H1 (cell line): ENCODE measurements at places on chromosomes 12 and 14.

- H3K36me3 ChIP-seq: no peaks in the 10 kb centered on the region
- H3K4me1 ChIP-seq: no peaks in the 10 kb centered on the region
- no peak overlapping the region for H3K4me3 ChIP-seq
- no peaks in the 10 kb centered on the region for H3K27me3 ChIP-seq
These were observed 122.9 kb upstream of the RAP1B start for GRCh38 chr12:68487721-68488309.

DNA sequence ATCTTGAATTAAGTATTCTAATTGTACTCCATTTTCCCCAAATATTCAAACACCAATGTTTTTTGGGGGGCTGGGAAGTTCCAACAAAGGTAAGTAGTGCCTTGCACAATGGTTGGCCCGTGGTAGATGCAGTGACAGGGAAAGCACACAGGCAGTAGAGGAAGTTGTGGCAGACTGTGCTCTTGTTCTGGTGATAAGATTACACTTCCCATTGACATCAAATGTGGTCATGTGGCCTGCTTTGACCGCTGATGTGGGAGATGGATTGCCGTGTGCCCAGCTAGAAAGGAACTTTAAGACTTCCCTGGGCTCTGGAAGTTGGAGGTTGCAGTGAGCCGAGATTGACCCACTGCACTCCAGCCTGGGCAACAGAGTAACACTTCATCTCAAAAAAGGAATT lies 223.8 kb downstream of the VRK1 start:
- no peak overlapping the region for H3K4me3 ChIP-seq
- H3K36me3 ChIP-seq: no peaks in the 10 kb centered on the region
- DNase-seq: no peak
- H3K27ac ChIP-seq: no peak overlapping the region
- no peaks in the 10 kb centered on the region for H3K27me3 ChIP-seq

- no peaks in the 10 kb centered on the region for H3K27me3 ChIP-seq
- no peak overlapping the region for H3K27ac ChIP-seq
- no peaks in the 10 kb centered on the region for H3K36me3 ChIP-seq
- DNase-seq: no peak
- no peaks in the 10 kb centered on the region for H3K4me1 ChIP-seq
- no peak overlapping the region for H3K4me3 ChIP-seq
These were observed 11.7 kb upstream of the NFKBIA start for GRCh38 chr14:35416108-35416750.

DNA sequence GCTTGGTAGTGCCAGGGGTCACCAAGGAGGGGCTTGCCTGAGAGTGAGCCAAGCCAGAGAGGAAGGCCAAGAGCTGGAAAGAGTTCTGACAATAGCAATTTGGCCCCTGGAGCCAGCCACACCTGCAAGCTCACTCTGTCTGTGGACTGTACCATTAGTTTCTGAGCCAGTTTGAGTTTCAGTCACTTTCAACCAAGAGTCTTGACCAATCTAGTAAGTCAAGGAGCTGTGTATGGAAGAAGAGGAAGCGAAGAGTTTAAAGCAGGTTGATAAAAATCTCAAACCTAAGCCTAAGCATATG lies 38.5 kb downstream of the NT5DC3 start:
- peaks cover 8% of the 10 kb centered on the region for H3K36me3 ChIP-seq
- no peak overlapping the region for H3K27ac ChIP-seq
- no peak for DNase-seq
- no peaks in the 10 kb centered on the region for H3K4me1 ChIP-seq
- H3K27me3 ChIP-seq: no peaks in the 10 kb centered on the region

DNA sequence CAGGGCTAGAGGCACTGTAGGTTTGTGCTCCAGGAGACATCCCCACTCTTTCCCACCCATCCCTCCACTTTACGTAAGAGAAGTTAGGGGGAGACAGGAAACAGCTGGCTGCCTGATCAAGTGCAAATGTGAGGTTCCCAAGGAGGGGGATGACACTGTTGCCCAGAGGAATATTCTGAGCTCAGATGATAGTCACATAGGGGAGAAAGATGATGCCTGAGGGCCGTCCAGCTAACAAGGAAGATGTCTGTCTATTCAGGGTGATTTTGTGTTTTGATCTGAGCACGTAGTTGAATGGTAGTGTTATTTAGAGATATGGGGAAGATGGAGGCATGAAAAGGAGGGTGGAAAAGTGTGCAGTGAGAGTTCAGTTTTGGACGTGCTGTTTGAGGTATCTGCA lies 13.9 kb upstream of the GPRC5D start:
- H3K27ac ChIP-seq: no peak overlapping the region
- no peaks in the 10 kb centered on the region for H3K27me3 ChIP-seq
- no peak overlapping the region for H3K4me3 ChIP-seq
- no peak for DNase-seq
- no peaks in the 10 kb centered on the region for H3K4me1 ChIP-seq
- H3K36me3 ChIP-seq: no peaks in the 10 kb centered on the region

GRCh38 chr14:64221391-64222003 lies 72.7 kb downstream of the ESR2 start:
- H3K4me1 ChIP-seq: no peaks in the 10 kb centered on the region
- H3K27ac ChIP-seq: no peak overlapping the region
- H3K4me3 ChIP-seq: no peak overlapping the region
- no peaks in the 10 kb centered on the region for H3K27me3 ChIP-seq
- peaks cover 77% of the 10 kb centered on the region for H3K36me3 ChIP-seq

- no peaks in the 10 kb centered on the region for H3K27me3 ChIP-seq
- H3K27ac ChIP-seq: no peak overlapping the region
- H3K4me1 ChIP-seq: no peaks in the 10 kb centered on the region
These were observed 28.3 kb downstream of the DDHD1 start for GRCh38 chr14:53124786-53125185.

GRCh38 chr12:47841501-47841900 lies 21.8 kb upstream of the HDAC7 start:
- no peak overlapping the region for H3K27ac ChIP-seq
- no peaks in the 10 kb centered on the region; the same call in 1 of the 2 replicates for H3K27me3 ChIP-seq
- H3K4me1 ChIP-seq: peaks cover 21% of the 10 kb centered on the region
- H3K36me3 ChIP-seq: no peaks in the 10 kb centered on the region

DNA sequence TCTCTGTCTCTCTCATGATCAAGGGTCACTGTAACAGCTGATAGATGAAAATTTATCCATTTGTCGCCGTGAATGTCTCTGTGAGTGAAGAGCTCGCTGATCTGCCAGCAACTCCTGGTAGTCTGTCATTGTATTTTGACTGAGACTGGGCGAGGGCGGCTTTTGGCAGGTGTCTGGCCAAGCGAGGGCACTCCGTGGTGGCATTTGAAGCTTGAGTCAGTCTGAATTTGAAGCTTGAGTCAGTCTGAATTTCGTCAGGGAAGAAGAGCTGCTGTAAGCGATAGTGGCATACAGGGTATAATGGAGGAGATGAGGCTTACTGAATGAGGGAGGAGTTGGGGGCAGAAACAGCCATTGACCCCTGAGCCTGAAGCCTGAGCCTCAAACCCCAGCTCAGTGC lies 56.8 kb upstream of the FAM181A start:
- H3K4me1 ChIP-seq: no peaks in the 10 kb centered on the region
- H3K27ac ChIP-seq: no peak overlapping the region
- no peak overlapping the region for H3K4me3 ChIP-seq
- no peaks in the 10 kb centered on the region for H3K36me3 ChIP-seq
- DNase-seq: no peak

GRCh38 chr12:10052193-10052913 lies 21.9 kb downstream of the CLEC9A start:
- no peaks in the 10 kb centered on the region for H3K36me3 ChIP-seq
- H3K27ac ChIP-seq: no peak overlapping the region
- DNase-seq: no peak
- no peak overlapping the region for H3K4me3 ChIP-seq

- DNase-seq: no peak
- no peaks in the 10 kb centered on the region for H3K27me3 ChIP-seq
- no peak overlapping the region for H3K27ac ChIP-seq
- H3K36me3 ChIP-seq: no peaks in the 10 kb centered on the region
- H3K4me1 ChIP-seq: no peaks in the 10 kb centered on the region
- no peak overlapping the region for H3K4me3 ChIP-seq
These were observed 136.8 kb upstream of the PRKD1 start for GRCh38 chr14:30064454-30064853.

DNA sequence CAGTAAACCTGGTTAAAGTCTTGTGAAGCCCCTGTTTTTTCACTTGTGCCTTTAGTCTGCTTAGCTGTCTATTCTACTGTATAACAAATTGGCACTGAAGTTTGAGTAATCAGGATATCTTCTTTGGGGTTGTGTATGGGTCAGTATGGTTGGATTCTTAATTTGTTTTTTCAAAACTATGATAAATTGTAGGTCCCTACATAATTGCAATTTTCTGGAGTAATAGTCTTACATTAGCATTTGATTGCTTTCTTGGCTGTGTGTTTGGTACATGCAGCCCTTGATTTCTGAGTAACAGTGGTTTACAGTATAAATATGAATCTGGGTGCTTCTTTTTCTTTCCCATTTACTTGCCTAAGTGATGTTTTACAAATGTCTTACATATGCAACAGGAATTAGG lies 186.6 kb downstream of the TMTC2 start:
- H3K4me3 ChIP-seq: no peak overlapping the region
- H3K27me3 ChIP-seq: no peaks in the 10 kb centered on the region
- no peak overlapping the region for H3K27ac ChIP-seq

DNA sequence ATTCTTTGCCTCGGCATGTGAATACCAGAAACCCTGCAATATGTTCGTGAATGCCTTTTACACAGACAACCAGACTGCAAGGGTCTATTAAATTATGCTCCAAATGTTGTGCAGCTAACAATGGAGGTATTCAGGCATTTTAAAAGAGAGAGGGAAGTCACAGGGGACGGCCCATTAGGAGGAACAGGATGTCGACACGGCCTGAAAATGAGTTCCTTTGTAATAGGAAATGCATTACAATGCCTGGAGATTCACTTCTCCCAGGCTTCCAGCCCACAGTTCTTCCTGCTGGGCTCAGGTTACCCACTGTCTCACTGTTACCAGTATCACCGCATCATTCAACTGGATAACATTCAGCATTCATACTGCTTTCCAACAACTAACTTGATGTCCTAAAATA lies 2.5 kb downstream of the DUSP6 start:
- peaks cover 6% of the 10 kb centered on the region; the same call in 1 of the 2 replicates for H3K36me3 ChIP-seq
- H3K27ac ChIP-seq: no peak overlapping the region
- H3K4me3 ChIP-seq: peak overlapping the region; percentile 82
- DNase-seq: no peak
- H3K27me3 ChIP-seq: peaks cover 1% of the 10 kb centered on the region

GRCh38 chr12:28313631-28314030 lies 123.4 kb downstream of the CCDC91 start:
- H3K36me3 ChIP-seq: peaks cover 2% of the 10 kb centered on the region; the same call in 1 of the 2 replicates
- H3K4me1 ChIP-seq: no peaks in the 10 kb centered on the region
- no peaks in the 10 kb centered on the region for H3K27me3 ChIP-seq
- no peak overlapping the region for H3K4me3 ChIP-seq

- H3K4me1 ChIP-seq: no peaks in the 10 kb centered on the region
- no peak overlapping the region for H3K27ac ChIP-seq
- H3K4me3 ChIP-seq: no peak overlapping the region
These were observed 209.9 kb upstream of the GARIN2 start for GRCh38 chr14:66979101-66979974.

GRCh38 chr14:92925446-92925845 lies 2.5 kb downstream of the CHGA start:
- no peak overlapping the region for H3K4me3 ChIP-seq
- H3K27ac ChIP-seq: no peak overlapping the region
- H3K27me3 ChIP-seq: no peaks in the 10 kb centered on the region; the same call in 1 of the 2 replicates
- no peak for DNase-seq

DNA sequence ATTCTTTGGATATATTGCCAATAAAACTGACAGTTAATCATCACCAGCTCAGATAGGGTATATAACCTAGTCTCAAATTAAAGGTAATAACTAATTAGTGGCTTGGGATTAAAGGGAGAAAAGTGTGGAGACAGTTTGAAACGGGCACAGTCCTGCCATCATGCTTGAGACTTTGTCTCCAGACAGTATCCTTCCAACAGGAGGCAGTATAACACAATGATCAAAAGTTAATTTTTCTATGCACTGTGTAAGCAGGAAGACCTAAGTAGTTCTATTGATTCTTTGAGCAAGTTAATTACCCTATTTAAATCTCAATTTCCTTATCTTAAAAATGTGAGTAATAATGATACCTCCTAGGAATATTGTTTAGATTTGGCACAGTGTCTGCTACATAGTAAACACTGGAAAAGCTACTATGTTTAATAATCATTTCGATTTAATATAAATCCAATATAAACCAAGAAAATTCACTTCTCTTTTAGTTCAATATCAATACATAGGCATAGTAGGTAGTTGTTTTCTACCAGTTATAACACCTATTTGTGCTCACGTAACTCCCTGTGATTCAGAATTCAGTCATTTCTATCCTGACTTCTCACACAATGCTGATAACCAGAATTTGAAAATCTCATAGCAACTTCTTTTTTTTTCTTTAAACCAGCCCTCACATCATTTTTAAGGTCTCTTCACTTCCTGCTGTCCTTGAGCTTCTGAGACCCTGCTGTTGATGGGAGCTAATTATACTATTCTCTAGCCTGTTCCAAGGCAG lies 53.7 kb downstream of the GALNT4 start:
- H3K27ac ChIP-seq: no peak overlapping the region
- H3K4me3 ChIP-seq: no peak overlapping the region
- H3K27me3 ChIP-seq: no peaks in the 10 kb centered on the region
- H3K36me3 ChIP-seq: no peaks in the 10 kb centered on the region
- no peak for DNase-seq

- H3K4me1 ChIP-seq: no peaks in the 10 kb centered on the region
- H3K27ac ChIP-seq: peak within 1 kb of the TSS; percentile 92
- no peaks in the 10 kb centered on the region for H3K36me3 ChIP-seq
- peak; percentile 82 for DNase-seq
These were observed at the start of gene RNU6-8 for GRCh38 chr14:32202998-32203882. RNU6-8 (minus strand) TSS chr14:32203269.

DNA sequence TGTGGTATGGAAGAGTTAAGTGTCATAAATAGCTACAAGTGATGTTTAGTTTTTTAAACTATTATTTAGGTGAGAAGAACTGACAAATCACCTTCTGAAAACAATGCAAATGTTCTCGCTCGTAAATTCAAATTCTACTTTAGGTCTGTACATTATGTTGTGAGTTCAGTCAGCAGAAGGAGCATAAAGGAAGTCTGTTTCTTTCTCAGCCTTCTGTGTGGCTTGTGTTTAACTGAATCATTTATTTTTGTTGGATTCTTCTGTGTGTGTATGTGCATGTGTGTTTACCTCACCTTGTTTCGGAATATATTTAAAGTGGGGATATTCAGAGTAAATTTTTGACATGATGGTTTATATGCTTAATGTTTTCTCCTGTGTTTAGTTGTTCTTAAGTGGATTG lies 285.9 kb downstream of the TMTC2 start:
- H3K36me3 ChIP-seq: no peaks in the 10 kb centered on the region
- H3K27ac ChIP-seq: no peak overlapping the region
- no peak overlapping the region for H3K4me3 ChIP-seq

DNA sequence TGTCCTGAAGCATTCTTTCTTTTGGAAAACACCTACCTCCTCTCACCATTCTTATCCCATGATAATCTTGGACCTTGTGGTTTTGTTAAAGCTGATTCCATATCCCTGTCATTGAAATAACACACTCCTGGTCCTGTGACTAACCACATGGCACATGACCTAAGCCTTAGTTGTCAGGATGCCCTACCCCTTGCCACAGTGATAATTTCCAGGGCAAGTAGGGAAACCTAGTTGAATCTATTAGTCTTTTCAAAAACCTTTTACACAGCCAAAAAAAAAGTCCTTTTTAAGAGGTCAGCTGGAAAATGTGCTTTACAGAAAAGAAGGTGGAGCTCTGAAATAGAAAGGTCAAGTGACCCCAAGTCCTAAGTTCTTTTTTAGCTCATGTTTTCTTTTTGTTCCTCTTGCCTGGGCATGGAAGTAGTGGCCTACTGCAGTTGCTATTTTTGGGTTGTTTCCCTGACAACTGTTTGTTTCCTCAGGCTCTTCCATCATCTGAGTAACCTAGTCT lies 608.4 kb downstream of the LRFN5 start:
- no peak overlapping the region for H3K4me3 ChIP-seq
- DNase-seq: no peak
- no peaks in the 10 kb centered on the region for H3K4me1 ChIP-seq
- no peak overlapping the region for H3K27ac ChIP-seq
